ENCODE measurements at places on chromosomes 2 and 18. TPM values are rescaled to one million over a fixed set of nuclear protein-coding genes. Genes with fewer than 3 reads are reported as not detected.

The AMER3 gene
- total RNA-seq = not detected

The SUPT7L gene
- 24.8 TPM for total RNA-seq

GRCh38 chr2:182584462-182584861 is 131.6 kb upstream of the DNAJC10 start:
- DNase-seq = no peak

DNA sequence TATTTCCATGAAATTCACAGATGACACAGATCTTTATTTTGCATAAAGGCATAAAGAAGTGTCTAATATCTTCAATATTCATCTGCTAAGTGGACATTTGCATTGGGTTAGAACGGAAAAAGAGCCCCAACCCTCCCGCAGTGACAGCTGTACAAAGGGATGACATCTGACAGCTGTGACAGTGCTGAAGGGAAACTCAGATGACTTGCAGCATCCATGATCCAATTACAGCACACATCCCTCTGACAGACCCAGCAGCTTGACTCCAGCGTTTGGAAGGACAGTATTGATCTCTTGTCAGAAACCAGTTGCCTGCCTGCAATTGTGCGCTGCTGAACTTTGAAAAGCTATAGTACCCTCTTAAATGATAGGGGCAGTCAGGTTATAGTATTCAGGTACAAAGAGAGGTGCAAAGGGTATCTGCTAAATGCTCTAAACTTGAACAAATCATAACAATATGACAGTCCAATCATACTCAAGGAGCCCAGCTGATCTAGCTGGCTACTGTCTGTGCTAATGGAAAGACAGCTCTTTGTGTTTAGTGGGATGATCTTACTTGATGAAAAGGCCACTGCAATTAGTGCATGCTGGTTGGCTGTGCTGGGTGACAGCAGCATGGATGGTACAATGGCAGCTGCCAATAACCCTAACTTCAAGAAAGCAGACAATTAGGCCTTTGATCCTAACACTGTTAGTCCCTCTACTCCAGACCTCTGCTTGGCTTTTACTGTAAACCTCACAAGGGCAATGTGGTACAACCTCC is 599.2 kb downstream of the NR4A2 start:
- no peak for DNase-seq

The SCYGR4 gene
- total RNA-seq = not detected

- no peak for DNase-seq
Observed at GRCh38 chr2:103249462-103249861, 487.6 kb downstream of the TMEM182 start.

GRCh38 chr2:10810202-10811161 is 2.1 kb downstream of the PDIA6 start:
- no peak for DNase-seq

The DSC3 gene
- total RNA-seq = not detected

DNA sequence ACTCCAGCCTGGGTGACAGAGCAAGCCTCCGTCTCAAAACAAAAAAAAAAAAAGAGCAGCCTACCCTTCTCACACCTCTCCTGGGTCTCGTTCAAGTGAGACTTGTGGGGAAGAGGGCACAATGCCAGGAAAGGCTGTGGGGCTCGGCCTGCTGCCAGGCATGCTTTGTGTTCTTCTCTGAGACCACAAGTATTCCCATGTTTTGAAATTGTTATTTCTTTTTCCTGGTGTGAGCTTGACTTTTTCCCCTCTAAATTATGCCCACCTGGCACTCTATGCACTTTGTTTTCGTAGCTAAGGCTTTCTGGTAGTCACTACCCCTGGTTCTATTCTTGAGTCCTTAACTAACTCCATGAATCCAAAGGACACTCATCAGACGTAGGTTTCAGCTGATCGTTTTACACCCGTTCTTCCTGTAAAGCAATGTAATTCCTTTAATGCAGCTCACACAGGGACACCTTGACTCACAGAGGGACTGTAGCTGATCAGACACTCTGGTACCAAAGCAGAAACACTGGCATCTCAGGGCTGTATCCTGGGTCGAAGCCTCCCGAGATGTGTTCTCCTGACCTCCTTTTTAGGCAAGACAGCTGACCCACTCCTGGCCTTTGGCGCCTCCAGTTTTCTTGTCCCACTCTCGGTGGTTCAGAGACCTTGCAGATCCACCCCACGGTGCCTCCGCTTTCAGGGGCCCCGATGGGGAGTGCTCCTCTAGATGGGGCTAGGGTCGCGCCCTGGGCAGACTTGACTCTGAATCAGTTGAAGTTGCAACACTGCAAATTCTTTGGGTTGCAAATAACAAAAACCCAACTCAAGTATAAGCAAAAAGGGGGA is 193.3 kb upstream of the AGAP1 start:
- no peak for DNase-seq

DNA sequence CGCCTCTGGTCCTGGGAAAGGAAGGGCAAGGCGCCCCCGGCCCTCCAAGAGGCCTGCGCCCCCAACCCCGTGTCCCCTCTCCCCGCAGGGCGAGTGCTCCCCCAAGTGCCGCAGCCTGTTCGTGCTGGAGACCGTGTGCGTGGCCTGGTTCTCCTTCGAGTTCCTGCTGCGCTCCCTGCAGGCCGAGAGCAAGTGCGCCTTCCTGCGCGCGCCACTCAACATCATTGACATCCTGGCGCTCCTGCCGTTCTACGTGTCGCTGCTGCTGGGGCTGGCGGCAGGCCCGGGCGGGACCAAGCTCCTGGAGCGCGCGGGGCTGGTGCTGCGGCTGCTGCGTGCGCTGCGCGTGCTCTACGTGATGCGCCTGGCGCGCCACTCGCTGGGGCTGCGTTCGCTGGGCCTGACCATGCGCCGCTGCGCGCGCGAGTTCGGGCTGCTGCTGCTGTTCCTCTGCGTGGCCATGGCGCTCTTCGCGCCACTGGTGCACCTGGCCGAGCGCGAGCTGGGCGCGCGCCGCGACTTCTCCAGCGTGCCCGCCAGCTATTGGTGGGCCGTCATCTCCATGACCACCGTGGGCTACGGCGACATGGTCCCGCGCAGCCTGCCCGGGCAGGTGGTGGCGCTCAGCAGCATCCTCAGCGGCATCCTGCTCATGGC is 52.4 kb downstream of the SLC66A2 start:
- DNase-seq = no peak

The SLC5A7 gene
- total RNA-seq = not detected

GRCh38 chr2:96249654-96250053 is 16.1 kb downstream of the TMEM127 start:
- DNase-seq = no peak

DNA sequence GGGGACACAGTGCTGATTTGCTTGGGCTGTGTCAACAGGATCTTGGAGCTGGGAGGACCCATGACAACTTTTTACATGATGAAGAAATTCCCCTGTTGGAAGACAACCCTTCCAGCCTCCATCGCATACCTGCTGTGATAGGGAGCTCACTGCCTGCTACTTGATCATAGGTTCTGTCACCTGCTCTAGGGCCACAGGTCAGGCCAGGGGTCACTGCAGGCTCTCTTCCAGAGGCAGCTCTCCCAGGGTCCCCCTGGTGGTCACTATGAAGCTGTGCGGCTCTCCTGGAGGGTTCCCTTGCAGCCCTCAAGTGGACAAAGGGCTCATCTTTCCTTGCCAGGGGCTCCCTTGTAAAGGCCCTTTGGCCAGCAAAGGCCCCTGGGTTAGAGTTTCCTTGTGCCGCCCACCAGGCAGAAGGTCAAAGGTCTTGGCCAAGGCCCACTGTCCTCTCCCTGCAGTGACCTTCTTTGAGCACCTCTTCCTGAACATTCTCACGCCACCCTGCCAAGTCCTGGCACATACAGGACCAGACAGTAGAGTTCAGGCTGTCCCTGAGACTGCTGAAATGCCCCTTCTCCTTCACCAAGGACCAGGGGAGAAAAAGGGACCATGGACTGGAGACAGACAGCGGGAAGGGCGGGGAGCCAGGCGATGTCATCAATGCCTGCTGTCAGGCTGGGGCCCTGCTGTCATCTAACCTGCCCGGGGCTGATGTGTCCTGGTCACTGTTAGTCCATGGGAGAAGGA is 345.1 kb downstream of the DYSF start:
- no peak for DNase-seq

The CD302 gene
- not detected for total RNA-seq

DNA sequence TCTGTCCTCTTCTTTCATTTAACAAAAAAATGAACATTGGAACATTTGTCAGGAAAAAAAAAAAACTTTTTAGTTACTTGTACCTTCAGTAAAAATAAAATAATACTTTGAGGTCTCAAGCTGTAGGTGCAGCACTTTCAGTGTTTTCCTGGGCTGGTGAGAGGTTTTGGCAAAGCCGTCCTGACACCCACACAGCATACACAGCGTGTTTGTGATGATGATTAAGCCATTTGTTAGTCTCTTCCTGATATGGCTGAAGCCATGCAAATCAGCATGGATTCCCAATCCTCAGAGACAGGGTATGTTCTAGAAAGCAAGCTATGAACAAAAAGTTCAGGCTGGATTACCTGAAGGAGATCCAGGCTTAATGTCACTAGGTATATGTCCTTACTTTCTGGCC is 236.8 kb downstream of the ZNF516 start:
- no peak for DNase-seq

DNA sequence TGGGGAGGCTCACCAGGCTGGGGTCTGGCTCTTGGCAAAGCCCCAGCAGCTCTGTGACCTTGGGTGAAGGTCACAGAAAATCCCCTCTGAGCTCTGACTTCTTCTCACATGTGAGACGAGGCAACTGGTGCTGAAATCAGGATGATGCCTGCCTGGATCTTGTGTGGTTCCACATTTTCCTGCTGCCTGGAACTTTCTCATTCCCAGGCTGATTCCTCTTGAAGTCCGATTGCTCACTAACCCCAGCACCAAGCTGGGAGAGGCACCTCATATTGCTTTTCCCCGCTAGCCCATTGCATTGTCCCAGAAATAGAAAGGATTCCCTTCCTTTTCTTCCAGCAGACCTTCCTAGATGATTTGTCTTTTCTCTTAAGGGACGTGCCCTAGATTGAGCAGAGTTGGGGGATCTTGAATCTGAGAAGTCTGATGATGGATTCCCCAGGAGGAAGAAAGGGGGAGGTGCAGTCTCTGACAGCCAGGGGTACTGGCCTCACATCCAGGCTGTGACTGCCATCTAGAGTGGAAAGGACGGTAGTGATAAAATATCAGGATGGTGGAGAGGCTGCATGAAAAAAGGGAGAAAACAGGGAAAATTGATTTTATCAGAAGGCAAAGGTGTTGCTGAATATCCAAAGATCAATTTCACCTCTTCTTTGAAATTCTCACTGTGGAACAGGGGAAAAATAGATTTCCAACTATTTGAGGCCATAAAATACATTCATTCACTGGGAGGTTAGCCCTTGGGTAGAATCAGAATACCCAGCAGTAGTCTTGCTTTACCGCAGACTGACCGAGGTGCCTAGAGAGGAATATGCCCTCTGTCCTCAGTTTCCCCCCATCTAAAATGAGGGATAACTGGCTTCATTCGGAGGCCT is 96.3 kb downstream of the FAM210A start:
- DNase-seq = peak; percentile 46

- DNase-seq = peak; percentile 55
Observed at GRCh38 chr18:39741755-39742466, 2176.3 kb upstream of the CELF4 start.

The CAPN14 gene
- 1.6 TPM for total RNA-seq

DNA sequence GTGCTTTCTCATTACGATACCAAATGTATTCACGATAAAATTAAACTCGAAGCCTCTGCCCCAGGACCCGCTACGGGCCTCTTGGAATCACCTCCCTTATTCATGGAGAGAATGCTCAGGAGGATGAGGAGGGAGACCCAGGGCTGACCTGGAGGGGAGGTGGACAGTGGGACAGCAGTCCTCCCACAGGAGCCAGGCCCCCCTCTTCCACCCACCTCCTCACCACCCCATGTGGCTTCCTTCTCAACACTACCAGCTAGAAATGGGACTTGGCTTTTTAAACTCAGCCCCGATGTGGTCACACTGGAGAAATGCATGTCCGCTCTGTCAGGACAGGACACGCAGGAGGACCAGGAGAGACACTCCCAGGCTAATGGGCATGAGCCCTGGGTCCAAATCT is 147.9 kb upstream of the ID2 start:
- DNase-seq = no peak

DNA sequence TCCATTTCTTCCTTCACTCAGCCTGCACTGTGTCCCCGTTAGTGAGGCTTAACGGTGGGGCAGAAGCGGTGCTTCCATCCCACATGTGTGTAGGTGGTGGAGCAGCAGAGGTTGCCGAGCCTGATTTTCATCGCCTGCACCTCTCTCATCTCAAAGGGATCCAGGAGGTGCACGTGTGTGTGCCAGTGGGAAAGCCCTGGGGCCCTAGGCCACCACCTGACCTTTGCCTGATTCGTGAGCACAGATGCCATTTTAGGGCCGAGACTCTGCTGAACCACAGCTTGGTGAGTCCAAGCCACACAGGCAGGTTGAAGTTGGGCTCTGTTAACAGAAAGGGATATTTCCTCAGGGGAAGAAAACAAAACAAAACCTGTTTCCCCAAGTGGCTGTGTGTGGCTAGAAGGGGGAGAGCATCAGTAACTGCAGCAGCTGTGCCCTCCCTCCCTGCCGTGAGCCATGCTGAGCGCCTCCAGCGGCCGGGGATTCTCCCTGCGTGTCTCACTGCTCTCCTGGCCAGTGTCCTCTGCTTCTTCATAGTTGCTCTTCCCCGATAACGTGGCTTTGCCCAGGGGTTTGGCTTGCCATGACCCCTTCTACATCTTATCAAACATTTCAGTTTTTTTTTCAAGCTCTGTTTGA is 81.5 kb downstream of the MAPRE2 start:
- DNase-seq = no peak

The ENOSF1 gene
- total RNA-seq = 77.6 TPM

GRCh38 chr18:45656194-45656770 is 41.0 kb downstream of the SLC14A2 start:
- no peak for DNase-seq

DNA sequence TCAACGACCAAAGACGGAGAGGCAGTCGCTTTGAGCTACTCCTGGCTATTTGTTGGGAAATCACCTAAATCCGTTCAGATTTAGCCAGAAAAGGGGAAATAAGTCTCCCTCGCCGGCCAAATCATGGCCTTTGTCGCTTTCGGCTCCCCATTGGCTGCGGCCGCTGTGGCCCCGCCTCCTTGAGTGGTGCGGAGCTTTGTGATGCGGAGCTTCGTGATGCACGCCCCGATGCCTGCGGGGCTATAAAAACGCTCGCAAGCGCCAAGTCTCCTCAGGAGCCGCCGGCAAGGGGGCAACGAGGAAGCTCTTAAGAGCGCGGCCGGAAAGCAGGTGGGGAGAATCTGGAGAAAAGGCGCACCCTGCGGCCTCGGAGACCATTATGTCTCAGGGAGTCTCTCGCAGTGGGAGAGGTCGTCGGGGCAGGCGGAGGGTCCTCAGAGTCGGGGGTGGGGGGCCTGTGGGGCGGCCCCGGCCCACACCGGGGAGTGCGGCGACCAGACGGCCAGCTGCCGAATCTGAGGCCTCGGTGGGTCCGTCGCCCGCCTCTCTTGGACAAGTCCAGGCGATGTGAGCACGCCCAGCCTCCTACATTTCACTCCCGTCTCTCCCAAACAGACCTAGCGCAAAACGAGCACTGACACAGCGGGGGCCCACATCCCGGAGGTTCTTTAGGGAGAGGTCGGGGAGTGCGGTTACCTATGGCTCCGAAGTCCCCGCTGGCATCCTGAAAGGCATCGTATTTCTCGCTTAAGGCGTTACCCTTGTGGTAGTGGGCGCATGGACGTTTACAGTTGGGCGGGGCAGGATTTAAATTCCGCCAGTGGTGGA is at the start of gene CABYR:
Gene CABYR (plus strand): TSS at position 274 of the 828 bp plus-strand sequence. CDS start 4,053 bp downstream, outside the sequence.
- peak; percentile 80 for DNase-seq

Measured in Caki2 (cell line).